ENCODE measurements at places on chromosomes 12 and 14.

- DNase-seq: no peak
These were observed 49.0 kb downstream of the HELB start for GRCh38 chr12:66351301-66351700.

GRCh38 chr14:36428350-36428749, 91.7 kb downstream of the NKX2-1 start:
- DNase-seq: no peak

DNA sequence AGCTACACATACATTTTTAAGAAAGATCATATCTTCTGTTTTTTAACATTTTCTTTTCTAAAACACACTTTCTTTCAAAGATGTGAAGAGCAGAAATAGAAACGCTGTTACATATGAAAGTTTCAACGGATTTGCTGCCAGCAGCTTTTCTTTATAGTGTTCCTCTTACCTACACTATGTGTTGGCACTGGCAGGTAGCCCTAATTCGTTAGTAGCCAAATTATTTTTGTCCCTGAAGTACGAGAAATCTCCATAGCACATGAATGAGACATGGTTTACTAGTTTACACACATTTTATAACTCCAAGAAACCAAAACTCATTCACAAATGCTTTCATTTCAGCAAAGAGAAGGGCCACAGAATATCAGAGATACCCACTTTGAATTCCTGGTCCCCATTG, 6.6 kb downstream of the SOX5 start:
- DNase-seq: no peak

- DNase-seq: no peak
These were observed 564.1 kb upstream of the ATXN7L3B start for GRCh38 chr12:73973486-73973885.

DNA sequence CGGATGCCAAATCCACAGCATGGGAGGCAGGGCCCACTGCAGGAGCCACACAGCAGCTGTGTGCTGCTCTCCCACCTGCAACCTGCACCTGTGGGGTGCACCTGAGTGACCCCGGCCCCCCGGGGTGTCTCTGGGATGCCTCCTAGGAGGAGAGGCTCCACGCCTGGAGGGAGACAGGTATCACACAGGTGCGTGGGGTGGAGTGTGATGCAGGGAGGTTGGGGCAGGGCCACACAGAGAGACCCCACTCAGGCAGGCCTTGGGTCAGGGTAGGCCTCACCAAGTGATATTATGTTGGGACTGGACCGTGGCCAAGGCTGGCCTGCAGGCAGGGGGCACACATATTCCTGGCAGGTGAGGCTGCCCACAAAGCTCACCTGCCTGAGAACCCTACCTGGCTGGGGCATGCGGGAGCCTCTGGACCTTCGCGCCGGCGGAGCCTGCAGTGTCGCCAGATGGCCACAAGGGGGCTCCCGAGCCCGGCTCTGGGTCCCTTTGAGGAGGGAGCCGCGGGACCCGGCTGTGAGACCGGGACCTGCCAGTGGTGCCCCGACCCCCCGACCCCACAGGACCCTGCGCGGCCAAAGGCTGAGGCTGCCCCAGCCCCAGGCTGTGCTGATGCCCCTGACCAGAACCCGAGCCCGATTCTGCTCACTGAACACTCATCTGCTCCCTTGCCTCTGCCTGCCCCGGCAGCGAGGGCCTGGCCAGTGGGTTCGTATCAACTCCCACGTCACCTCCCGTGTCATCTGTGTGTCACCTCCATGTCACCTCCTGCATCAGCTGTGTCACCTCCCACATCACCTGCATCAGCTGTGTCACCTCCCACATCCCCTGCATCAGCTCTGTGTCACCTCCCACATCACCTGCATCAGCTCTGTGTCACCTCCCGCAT, 11.4 kb downstream of the TMEM121 start:
- DNase-seq: peak; percentile 54

DNA sequence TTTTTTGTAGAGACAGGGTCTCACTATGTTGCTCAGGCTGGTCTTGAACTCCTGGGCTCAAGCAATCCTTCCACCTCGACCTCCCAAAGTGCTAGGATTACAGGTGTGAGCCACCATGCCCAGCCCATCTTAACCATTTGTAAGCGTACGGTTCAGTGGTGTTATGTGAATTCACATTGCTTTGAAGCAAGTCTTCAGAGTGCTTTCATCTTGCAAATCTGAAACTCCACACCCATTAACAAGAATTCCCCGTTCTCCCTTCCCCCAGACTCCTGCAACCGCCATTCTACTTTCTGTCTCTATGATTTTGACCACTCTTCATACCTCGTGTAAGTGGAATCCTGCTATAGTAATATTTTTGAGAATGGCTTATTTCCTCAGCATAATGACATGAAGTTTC, 24.9 kb upstream of the BICDL1 start:
- DNase-seq: no peak

DNA sequence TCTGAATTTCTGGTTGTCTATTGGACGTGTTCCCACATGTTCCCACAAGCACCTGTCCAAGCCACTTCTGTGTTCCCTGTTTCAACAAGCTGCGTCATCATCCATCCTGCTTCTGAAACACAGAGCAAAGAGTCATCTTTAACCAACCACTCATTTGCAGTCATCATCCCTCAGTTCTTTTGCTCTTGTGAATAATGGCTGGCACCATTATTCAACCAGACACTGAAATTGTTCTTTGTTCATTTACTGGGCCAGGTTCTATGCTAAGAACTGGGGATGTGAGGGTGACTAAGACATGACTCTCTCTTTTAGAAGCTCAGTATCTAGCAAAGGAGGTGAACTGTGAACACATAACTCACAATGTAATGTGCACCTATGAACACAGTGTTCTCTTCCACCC, 40.7 kb upstream of the ANO4 start:
- no peak for DNase-seq

DNA sequence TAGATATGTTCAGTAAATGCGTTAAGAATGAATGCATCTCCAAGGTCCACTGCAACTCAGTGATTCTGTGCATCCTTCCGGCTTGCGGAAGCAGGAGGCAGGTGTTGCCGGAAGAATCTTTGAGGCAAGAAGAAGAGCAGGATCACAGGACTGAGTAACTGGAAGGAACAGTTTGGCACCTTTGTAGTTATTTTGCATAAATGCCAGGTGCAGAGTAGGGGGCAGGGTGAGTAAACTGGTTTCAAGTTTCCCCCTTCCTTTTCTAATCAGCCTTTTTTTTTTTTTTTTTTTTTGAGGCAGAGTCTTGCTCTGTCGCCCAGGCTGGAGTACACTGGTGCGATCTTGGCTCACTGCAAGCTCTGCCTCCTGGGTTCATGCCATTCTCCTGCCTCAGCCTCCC, 22.3 kb downstream of the DYRK4 start:
- DNase-seq: no peak

GRCh38 chr12:7078163-7078562, 14.1 kb downstream of the C1R start:
- DNase-seq: no peak

DNA sequence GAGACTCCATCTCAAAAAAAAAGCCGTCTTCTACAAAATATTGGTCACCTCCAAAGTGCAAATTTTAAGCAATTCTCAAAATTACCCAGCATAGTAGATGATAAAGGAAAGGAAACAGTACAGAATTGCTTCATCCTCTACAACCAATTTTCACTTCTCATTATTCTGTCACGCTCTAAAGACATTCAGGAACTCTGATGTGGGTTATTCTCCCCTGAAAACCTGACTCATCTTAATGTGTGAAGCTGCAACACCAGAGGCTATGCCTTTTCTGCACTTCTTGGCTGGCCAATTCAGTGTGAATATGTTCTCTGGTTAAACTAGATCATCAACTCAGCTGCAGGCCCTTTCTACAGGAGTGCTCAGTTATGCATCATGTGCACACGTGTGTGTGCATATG, 11.0 kb downstream of the PTGER2 start:
- no peak for DNase-seq

- peak; percentile 36 for DNase-seq
These were observed 7.5 kb downstream of the ITGA5 start for GRCh38 chr12:54411391-54412241.

DNA sequence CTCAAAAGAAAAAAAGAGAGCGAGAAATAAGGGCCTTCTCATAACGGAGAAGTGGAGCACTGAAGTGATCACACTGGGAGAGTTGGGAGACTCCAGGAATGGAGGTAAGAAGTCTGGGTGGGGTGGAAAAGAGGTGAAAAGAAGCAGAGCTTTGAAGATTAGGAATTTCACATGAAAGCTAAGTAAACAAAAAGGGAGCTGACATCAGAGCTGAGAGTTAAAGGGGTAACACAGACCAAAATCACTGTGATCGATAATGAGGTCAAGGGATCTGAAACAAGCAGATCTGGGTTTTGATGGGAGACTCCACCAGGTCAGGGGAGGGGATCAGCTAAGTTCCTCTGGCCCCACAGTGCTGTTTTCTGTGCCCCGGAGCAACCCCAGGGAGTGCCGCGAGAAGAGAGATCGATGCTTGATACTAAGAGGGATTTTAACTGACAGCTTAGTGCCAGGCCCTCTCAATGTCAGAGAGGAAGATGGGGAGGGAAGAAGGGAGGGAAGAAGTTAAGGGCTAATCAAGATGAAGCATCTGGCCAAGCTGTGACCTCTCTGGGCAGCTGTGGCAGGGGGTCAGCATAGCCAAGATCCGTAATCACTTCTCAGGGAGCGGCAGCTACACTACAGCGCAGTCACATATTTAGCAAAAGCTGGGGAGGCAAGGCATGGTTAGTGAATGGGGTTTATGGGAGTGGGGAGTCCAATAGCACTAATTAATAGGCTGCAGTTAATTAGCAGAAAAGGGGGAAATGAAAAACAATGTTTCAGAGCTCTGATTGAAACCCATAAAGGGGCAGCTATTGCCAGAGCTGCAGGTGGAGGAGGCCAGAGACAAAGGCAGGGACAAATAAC, 8.0 kb downstream of the AQP6 start:
- no peak for DNase-seq

- no peak for DNase-seq
These were observed 31.3 kb downstream of the RILPL1 start for GRCh38 chr12:123502163-123502704.

DNA sequence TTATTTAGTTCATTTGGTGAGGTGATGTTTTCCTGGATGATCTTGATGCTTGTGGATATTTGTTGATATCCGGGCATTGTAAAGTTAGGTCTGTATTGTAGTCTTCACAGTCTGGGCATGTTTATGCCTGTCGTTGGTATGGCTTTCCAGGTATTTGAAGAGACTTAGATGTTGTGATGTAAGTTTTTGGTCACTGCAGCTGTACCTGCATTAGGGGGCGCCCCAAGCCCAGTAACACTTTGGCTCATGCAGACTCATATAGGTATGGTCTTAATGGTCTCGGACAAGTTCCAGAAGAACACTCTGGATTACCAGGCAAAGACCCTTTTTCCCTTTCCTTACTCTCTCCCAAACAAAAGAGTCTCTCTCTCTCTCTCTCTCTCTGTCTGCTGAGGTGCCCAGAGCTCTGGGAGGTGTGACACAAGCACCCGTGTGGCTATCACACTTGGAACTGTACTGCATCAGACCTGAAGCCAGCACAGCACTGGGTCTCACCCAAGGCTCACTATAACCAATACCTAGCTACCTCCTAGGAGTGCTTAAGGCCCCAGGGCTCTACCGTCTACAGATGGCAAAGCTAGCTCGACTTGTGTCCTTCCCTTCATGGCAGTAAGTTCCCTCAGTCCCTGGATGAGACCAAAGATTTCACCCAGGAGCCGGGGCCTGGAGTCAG, 425.8 kb upstream of the ATXN7L3B start:
- no peak for DNase-seq

DNA sequence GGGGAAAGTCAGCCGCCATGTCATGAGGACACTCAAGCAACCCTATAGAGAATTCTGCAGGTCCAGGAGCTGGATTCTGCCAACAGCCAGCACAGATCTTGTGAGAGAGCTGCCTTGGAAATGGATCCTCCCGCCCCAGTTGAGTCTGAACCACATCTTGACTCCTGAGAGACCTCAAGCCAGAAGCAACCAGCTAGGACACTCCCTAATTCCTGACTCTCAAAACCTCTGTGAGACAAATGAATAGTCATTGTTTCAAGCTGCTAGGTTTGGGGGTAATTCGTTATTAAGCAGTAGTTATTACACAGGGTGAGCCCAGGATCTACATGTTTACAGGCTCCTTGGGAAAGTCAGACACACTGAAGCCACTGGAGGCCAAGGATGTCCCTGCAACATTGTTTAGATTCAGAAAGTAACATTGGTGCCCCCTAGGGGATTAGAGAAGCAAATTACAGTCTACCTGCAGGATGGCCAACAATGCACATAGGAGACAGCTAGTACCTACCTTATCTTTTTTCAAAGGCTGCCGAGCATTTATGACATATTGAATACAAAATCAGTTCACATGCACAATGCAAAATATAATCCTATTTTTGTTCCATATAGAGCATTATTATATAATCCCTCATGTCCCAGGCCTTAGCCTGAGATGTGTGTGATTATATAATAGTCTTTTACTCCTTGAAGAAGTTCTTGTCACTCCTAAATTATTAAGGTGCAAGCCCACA, 57.9 kb upstream of the FICD start:
- no peak for DNase-seq

- DNase-seq: no peak
These were observed 26.0 kb downstream of the GEMIN2 start for GRCh38 chr14:39140170-39140569.

- DNase-seq: no peak
These were observed 14.7 kb downstream of the P2RX4 start for GRCh38 chr12:121224591-121224990.

DNA sequence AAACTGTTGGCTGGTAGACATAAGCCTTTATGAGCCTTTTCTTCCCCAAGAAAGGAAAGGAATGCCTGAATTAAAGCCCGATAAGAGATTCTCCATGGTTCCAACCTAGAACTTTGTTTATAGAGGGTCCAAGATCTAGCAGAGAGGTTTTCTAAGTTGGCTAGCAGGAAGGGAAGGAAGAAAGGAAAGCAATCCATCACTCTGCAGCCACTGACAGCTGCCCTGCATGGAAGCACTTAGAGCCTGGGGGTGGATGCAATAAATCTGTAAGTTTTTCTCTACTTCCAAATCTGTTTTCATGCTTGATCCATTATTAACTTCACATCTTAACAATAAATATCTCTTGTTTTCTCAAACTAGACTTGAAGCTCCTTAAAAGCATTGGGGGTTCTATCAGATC, 224.4 kb downstream of the KSR2 start:
- no peak for DNase-seq

DNA sequence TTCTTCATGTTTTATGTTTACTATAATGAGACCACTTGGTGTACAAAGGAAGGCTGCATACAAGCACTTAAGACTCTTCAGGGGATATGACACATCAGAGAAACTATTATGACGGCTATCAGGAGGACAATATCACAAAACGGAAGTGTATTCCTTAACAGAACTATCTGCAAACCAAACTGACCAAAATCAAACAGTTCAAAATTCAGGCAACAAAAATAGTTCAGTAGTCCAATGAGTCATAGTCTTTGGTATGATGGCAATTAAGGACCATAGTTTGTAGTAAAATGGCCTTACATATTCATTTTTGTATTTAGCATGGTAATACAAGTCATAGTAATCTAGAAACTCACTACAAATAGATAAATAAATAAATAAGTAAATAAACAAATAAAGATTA, 1638.7 kb upstream of the SEL1L start:
- no peak for DNase-seq

- peak; percentile 67 for DNase-seq
These were observed 8.9 kb downstream of the VAMP1 start for GRCh38 chr12:6461401-6462233.
